ENCODE measurements at places on chromosomes 4 and X.

DNA sequence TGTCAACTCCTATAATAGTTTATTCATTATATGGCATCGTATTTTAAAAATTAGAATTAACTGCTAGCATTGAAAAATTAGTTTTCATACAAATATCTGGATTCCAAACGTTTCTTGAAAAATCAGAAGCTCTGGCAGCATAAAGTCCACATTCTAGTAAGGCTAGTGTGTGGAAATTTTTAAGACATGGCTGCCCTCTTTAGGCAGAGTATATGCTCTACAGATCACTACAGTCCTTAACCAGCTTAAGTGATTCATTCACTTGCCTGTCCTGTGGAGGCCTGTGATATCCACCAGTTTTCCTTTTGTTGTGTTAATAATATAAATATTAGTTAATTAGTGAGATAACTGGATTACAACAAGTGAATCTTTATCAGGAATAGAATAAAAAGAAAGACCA lies 287.2 kb downstream of the OPHN1 start:
- DNase-seq: no peak

DNA sequence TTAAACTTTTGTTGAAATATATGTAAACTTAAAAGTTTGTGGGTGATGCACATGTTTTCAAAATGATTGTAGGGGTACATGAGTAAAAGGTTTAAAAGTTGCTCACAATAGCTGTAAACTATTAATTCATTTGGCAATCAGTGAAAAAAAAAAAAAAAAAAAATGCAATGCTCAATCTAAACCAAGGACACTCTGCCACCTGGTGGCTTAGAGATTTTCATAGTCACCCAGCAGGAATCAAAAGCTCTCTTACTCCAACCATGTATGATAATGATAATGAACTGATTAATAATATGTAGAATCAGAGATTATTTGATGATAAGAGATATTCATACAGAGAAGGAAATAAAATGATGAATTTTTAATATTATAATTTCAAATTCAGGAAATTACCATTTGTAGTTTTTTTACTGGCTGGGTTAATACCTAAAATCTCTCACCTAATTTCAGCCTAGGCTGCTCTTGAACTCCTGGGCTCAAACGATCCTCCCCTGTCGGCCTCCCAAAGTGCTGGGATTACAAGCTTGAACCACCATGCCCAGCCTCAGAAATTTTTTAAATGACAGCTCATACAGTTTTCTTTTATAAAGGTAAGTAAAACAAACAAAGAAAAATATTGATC lies 46.9 kb upstream of the SLC25A4 start:
- no peak for DNase-seq

GRCh38 chr4:101174679-101175345 lies 172.5 kb downstream of the PPP3CA start:
- no peak for DNase-seq

- DNase-seq: no peak
Observed at GRCh38 chr4:53598483-53598882, 7.2 kb upstream of the LNX1 start.

DNA sequence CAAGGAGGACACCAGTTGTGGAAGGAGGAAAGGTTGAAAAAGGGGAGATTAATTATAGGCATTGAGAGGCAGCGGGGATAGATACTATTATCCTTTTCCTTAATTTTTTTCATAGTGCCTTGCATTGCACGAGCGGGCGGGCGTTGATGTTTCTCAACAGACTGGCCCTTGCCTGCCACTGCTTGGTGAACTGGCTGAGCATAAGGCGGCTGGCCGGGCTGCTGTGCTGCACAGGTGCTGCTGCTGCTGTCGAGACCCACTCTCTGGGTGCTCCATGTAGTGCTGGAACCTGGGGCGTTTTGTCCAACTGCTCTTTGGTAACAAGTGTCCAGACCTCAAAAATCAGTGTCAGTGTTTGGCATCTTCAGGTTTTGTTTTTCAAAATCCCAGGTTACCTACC lies 83.3 kb upstream of the PAQR3 start:
- DNase-seq: no peak

DNA sequence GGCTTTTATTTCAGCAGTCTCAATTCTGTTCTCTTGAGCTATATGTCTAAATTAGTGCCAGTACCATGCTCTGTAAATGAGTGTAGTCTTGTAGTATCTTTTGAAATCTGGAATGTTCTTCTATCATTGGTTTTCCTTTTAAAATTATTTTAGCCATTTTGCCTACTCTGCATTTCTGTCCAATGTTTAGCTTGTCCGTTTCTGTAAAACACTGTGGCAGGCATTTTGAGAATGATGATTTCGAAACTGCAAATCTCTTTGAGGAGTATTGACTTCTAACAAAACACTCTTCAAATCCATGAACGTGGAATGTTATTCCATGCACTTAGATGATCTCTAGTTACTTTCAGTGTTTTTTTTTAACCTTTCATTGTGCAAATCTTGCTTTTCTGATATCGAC lies 28.3 kb upstream of the PPP4R3C start:
- DNase-seq: no peak

GRCh38 chr4:89797117-89797516 lies 39.8 kb downstream of the SNCA start:
- no peak for DNase-seq

DNA sequence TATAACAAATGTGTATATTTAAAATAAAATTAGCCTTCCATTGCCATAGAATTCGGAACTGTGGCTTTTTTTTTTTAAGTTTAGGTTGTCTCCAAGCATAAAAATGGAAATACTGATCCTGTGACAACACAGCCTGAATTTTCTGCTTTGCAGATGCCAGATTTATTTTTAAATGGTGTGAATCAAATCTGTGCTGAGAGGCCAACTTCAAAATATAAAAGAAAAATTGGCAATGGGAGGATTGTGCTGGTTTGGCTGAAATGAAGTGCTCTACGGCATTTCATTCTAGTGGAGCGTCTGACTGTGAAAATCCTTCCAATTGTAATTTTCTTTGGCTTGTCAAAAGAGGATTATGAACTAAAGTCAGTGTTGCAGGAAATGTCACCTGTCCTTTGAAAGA lies 580.3 kb upstream of the ZFP42 start:
- DNase-seq: no peak

GRCh38 chr4:21248331-21248730 lies 548.1 kb downstream of the PACRGL start:
- DNase-seq: no peak

GRCh38 chrX:2928191-2928582 lies 952 bp downstream of the ARSD start:
- peak; percentile 2 for DNase-seq

DNA sequence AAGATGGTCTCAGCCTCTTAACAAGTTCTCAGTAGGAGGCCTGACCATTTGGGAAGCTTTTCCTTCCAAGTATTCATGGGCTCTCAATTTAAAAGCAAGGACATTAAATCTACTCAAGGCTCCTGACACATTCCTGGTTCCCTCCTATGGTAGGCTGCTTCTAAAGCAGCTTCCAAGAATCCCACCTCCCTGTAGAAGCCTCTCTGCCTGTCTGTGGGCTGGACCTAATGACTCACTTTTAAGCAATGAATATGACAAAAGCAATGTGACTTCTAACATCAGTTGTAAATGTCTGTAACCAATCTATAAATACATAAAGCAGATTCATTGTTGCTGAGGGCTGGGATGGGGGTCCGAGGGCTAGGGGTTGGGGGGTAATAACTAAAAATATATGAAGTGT lies 99.5 kb upstream of the FAM9B start:
- DNase-seq: no peak

Data from thoracic aorta (tissue), 2 donors.